ENCODE measurements at places on chromosomes 2 and 18.

DNA sequence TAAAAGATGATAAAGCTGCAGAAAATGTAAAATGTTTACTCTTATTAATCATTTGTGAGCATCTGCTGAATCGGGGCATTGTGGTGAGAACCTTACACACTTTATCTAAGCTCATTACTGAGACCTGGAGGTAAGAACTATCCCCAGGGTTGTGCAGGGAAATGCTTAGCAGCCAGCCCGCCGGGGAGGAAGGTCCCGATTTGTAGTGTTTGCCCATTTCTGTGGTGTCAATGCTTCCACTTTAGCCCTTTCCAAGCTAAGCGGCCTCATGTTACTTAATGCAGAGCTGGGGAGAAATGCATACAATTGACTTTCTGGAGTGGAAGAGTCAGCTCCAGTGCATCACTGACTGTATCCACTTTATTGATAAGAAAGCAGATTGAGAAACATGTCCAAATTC is 20.8 kb upstream of the KCNK3 start:
- no peak for DNase-seq

DNA sequence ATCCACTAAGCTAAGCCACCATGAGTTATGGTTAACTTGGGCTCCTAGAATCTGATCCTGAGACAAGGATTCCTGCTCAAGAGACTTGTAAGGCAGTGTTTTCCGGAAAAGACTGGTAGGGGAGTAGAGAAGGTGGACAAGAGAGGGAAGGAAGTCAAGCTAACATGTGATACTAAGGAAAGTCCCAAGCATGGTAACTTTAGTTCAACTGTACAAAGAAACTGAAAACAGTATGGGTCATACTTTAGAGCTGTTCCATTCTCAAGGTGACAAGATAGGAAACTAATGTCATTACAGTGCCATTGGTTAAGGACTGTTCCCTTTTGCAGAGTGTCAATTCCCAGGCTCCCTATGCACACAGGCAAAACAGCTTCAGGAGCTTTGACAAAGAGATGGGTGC is 5.8 kb downstream of the MYO5B start:
- no peak for DNase-seq

GRCh38 chr2:102637358-102637757 is 18.0 kb downstream of the SLC9A2 start:
- DNase-seq: no peak

- peak; percentile 65 for DNase-seq
Measured at GRCh38 chr2:212686285-212686895, 147.8 kb upstream of the ERBB4 start.

DNA sequence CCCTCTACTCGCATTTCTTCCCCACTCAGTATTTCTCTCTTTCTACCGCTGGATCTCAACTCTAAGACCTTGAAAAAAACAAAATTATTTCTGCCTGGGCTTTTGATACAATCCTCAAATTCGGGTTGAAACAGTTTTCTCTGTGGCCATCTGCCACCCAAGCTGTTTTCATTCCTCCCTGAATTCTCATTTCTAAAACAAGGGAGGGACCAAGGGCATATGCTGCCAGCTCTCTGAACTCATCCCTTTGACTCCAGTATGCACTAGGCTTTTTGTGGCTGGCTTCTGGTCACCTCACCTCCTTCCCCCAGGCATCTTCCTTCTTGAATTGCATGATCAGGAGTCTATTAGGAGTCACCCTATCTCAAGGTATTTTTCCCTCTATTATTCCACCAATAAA is 49.5 kb downstream of the CCDC148 start:
- DNase-seq: no peak

DNA sequence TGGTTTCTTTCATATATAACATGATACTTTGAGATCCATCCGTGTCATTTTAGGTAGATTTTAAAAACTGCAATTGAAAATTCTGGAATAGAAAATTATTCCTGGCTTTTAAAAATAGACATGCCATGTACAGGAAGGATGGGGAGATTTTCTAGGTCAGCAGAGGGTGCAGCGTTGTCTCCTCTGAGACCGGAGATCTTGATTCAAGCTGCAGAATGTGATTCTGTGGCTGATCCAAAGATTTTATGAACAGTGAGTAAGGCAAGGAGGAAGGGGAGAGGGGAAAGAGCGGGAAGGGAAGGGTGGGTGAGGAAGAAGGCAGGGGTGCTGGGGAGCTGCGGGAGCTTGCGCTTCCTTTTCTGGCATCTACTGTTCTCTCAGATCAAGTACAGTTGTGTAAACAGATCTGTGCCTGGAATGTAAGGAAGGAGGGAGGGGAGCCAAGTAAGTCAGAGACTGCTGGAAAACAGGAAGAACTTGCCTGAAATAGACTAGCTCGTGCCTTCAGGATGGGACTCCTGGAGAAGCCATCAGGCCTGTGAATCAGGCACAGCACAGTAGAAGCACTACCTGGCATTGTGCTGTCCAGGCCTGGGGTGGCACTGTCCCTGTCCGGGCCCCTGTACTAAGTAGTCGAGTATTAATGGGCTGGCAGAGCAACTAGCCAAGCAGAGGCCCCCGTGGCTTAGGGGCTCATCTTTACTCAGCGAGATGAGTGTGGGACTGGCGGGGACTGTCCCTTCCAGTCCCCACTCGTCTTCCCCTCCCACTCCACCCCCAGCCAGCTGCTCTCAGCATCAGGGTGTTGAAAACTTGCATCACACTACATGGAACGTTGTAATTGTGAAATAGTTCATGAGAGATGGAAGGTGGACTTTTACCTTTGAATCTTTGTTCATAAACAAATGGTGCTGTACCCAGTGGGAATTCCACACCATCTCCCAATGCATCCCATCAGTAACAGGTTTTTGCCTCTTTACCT is 163.5 kb downstream of the UXS1 start:
- peak; percentile 77 for DNase-seq

GRCh38 chr2:32958821-32959220 is 12.1 kb downstream of the LTBP1 start:
- DNase-seq: no peak

- no peak for DNase-seq
Measured at GRCh38 chr18:79542876-79543750, 136.5 kb upstream of the CTDP1 start.

DNA sequence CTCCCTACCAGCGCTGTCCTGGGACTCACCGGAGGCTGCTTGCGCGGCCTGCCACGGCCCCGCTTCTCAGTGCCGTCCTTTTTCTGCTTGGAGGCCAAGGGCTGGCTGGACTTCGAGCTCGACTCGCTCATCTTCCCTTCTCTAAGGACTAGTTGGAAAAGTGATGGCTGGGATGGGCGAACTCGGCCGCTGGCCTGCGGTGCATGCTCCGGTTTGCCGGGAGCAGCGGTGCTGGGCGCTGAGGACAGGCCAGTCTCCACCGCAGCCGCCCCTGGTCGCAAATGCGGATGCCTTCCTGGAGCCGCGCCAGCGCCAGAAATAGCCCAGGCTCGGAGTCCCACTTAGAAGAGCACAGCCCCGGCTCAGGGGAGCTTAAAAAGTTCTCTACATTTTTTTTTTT is 3.1 kb downstream of the C2orf81 start:
- DNase-seq: no peak

DNA sequence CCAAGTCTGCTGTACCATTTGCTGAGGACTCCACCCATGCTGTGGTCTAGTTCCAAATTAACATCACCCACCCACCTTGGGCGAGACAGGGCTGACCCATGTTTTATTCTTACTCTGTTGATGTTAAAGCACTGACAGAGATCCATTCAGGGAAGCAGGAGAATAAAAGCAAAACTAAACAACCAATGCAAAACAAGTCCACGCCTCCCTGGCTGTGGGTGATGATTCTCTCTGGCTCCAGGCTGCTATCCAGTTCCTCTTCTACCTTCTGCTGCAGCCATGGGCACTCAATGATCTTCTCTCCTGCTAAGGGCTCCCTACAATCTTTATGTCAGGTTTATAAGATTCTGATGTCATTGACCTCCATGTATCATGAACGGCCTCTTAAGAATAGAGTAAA is 786.6 kb upstream of the ID2 start:
- DNase-seq: no peak

DNA sequence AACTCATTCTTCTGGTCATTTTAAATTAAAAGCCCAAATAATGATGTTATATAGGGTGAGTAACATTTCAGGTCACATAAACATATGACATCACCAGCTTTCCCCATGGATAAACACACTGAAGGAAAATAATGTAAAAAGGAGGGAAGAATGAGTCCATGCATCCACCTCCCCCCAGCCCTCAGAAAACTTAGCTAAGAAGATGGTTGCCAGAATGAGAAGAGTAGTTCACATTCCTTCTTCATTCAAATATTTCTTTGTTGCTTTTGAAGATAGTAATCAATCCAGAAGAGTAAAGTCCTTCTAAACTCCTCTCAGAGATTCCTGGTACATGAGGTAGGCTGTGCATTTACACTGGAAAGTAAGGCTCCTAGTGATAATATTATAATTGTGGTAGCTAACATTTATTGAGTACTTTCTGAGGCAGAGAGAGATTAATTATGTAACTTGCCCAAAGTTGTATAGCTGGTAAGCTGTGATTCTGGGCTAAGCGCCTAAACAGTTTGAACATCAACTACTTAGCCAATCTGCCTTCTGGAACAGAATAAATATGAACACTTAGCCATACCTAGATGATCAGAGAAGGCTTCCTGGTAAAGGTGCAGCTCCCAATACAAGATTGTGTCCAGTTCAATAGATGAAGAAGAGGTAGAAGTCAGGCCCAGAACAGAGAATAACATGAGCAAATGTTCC is 256.7 kb upstream of the FN1 start:
- peak; percentile 60 for DNase-seq

DNA sequence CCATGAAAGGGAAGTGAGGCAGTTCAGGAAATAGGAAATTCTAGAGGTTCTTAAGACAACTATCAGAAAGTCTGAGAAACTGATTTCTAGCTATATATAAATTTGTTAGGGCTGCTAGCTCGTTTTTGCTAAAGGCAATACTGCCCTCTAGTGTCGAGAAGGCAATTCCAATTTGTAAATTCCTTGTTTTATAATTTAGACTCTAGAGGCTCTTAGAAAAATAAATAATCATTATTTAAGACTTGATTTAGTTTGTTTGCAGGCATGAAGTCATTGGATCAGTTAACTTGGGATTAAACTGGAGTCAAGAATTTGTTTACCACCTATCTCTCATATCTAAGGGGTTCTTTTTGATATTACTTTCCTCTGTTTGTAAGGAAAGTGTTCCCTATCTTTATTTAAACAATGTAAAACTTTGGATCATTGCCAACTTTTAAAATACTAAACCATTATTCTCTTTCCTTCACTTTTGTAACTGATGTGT is 66.2 kb downstream of the ACVR2A start:
- peak; percentile 71 for DNase-seq

GRCh38 chr2:150165988-150166312 is 321.5 kb downstream of the RND3 start:
- DNase-seq: no peak

DNA sequence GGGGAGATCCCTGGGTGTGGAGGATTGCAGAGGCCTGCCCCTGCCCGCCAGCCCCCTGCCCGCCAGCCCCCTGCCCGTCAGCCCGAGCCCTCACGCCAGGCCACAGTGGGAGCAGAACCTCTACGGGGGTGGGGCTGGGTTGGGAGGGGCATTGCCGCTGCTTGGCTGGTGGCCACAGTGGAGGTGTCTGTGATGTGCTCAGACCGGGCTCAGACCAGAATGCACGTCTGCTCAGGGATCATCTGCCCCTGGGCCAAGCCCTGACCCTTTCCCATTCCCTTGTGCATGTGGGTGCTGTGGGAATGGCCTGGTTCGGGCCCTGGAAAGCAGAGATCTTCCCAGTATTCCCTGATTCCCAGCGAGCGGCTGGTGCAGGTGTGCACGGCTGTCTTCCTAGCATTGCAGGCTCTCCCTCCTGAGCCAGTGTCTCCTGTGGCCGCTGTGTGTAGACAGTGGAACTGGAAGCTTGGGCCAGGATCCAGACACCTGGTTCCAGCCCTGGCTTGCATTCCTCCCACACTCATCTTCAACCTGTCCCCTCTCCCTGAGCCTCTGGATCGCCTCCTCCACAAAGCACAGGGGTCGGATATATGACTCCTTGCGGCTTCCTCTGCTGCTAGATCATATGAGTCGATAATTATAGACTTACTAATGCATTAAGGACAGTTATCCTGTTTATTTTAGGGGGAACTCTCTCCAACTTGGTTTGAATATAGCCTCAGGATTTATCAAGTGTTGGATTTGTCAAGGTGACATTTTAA is 161.6 kb downstream of the LDLRAD4 start:
- peak; percentile 32 for DNase-seq

DNA sequence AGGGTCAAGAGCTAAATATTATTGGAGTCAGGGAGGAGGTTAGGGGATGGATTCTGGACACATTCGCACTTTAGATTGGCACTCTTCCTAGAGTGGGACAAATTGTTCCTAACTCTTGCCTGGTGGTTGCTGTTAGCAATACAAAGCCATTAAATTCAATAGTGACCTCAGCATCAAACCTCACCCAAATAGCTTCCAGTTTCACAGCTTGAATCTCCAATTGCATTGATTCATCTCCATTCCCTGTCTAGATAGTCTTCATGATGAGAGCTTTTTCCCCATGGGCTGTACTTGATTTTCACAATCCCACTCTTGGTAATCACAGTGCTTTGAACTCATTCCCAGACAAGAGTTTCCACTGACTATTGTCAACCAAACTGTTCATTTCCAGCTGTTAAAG is 585.9 kb upstream of the SYT4 start:
- DNase-seq: no peak

DNA sequence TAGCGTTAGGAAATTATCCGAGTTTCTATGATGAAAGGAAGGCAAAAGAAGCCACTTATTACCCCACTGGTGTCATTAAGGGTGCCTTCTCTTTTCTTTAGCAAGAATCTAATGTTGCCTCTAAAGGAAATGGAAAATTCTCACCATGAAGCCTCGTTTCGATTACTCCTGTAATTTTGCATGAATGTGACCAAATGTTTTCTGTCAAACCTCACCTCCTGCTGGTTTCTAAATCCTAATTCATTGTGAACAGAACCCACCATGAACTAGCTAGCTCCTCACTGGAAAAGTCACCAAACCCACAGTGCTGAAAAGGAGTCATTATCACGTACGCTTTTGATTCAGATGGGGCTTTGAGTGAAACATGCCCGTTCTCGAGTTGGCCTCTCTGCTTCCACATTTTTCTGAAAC is 119.9 kb downstream of the COPS8 start:
- DNase-seq: no peak

DNA sequence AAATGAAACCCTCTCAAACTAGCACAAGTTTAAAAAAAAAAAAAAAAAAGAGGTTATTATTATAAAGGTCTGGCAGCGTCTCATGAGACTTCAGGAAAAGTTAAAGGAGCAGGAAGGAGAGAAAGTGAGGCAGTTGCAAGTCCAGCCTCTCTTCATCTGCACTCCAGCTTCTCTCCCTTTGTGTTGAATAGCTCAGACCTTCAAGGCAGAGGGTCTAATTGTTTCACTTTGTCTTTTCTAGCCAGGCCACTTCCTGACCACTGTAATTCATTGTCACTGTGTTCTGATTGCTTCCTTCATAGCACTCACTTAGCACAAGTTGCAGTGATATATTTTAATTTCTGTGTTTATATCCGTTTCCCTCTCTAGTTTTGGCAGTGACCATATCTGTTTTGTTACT is 99.9 kb downstream of the SPATS2L start:
- peak; percentile 28 for DNase-seq

- DNase-seq: no peak
Measured at GRCh38 chr2:186189816-186190215, 296.2 kb upstream of the ZC3H15 start.

Data from iris pigment epithelial cell (primary cell).